Activated CD4-positive, alpha-beta memory T cell treated with anti-CD3 and anti-CD28 coated beads, Interleukin-2, amount 10 ng/mL, durations not matched to agents 7 days and 5 days (primary cell): ENCODE measurements at places on chromosomes 1 and 21.

DNA sequence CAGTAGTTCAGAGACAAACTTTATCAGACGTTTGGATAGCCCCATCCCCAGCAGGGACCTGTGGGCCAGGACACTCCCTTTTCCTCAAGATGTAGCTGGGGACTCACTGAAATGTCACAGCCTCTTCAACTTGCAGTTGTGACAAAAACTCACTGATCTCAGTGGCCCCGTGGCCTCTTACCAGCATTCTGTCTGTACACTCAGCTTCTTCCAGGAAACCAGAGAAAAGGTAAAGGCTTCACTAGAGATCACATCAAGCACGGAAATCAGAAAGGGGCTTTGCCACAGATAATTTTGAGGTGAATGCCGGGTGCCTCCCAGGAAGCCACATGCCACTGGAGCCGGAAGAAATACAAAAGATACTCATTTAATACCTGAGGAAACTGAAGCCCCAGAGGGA, 122.2 kb downstream of the CCDC185 start:
- DNase-seq: peak; percentile 67

DNA sequence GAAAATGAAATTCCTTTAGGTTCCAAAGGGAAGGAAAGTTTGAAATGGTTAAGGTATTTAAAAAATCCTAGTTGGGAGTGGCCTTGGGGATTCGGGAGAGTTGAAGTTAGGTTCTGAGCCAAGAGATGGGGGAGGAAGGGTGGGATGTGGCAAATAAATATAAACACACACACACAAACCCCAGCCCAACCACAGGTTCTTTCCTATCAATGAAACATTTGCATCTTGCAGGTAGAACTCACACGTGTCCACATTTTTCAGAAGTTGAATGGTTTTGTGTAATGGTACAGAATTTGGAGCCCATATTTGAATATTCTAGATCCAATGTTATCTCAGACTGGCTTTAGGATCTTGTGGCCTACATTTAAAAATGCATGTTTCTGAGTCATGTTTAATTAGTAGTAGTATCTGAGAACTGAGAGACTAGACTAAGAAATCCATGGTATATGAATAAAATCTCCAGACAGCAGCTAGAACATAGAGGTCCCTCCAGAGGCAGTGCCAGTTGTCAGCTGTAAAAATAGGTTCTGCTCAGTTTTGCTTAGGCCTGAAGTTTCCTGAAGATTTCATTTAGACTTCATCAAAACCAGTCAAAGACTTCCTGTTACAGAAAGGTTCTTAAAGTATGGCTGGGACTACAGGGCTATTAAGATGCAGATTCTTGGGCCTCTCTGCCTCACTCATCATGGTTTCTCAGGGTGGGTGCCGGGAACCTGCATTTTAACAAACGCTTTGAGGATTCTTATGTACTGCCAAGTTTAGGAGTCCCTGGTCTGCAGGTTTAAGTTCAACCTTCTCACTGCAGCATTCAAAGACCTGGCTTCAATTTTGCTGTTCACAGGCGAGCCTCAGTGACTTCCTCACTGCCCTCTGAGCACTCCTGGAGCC, 21.3 kb downstream of the RUNX1 start:
- DNase-seq: peak; percentile 57

DNA sequence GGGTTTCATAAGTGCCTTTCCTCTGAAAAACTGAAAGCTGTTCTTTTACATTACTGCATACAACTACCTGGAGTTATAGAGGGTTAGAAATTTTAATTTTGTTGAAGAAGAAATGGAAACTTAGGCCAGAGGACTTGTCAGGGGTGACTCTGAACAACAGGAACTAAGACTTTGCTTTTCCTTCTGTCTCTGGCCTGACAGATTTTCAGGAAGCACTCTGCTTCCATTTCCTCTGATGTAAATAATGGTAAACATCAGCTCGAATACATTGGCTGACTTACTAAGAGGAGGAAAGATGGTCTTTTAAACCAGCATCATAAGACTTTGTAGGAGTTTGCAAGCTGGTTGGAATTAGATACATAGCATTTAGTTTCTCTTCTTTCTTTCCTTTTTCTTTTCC, 27.1 kb upstream of the PLEKHM2 start:
- no peak for DNase-seq

GRCh38 chr21:28538987-28539622, 453.6 kb downstream of the LTN1 start:
- DNase-seq: no peak

- DNase-seq: peak; percentile 72
These were observed 741 bp downstream of the RGS2 start for GRCh38 chr1:192809307-192810252.

- no peak for DNase-seq
These were observed 126.0 kb upstream of the UBE2U start for GRCh38 chr1:64077281-64077940.

GRCh38 chr1:101965341-101965740, 31.4 kb downstream of the OLFM3 start:
- no peak for DNase-seq

- DNase-seq: no peak
These were observed 10.6 kb downstream of the SRSF4 start for GRCh38 chr1:29171089-29171488.

DNA sequence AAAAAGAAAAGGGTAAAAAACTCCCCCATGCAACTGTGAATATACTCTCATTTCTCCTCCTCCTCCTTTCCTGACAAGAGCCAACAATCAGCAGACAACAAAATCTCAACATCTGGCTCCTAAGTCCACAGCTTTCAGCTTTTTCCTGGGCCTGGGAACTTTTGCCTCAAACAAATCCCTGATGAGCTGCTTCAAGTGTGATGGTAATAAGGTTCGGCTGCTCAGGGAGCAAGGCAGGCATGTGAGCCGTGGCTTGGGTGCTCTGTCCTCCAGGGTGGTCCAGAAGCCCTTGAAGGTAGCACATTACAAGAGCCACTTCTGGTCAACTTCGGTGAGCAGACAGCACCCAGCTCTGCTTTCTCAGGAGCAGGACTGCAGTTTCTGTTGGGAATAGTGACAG, 46.3 kb downstream of the ITPKB start:
- DNase-seq: no peak

DNA sequence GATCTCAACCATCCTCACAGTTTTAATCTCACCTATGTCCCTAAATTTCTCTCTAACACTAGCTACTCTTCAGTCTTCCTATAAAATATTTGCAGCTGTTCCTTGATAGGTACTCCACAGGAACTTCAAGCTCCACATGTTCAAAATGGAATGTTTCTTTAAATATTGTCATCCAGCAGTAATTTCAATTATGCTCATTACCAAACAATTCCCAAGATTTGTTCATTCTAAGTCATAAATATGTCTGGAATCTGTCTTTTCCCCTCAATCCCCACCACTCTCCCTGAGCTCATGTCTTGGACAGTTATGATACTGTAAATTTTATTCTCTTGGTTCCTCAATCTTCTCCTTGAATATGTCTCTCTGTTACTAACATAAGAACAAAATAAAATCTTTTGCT, 214.4 kb downstream of the NRIP1 start:
- no peak for DNase-seq

- no peak for DNase-seq
These were observed 73.9 kb downstream of the DNTTIP2 start for GRCh38 chr1:93805027-93805610.

DNA sequence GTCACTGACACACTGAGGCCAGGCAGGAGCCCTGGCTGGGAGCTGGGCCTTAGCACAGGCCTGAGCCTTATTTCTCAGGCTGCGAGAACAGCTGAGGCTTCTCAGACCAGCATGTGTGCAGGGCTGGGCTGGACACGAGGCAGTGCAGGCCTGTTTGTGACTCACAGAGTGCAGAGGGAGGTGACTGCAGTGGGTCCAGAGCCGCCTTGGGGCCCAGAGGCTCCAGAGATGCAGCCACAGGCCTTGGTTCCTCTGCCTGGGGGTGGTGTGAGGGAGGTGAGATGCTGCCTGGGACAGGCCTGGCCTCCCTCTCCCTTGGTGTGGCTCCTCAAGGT, 61.2 kb upstream of the ETV3 start:
- DNase-seq: no peak

GRCh38 chr1:211816586-211816985, 14.0 kb downstream of the LPGAT1 start:
- no peak for DNase-seq

GRCh38 chr1:166170075-166170474, 3.3 kb upstream of the FAM78B start:
- no peak for DNase-seq

DNA sequence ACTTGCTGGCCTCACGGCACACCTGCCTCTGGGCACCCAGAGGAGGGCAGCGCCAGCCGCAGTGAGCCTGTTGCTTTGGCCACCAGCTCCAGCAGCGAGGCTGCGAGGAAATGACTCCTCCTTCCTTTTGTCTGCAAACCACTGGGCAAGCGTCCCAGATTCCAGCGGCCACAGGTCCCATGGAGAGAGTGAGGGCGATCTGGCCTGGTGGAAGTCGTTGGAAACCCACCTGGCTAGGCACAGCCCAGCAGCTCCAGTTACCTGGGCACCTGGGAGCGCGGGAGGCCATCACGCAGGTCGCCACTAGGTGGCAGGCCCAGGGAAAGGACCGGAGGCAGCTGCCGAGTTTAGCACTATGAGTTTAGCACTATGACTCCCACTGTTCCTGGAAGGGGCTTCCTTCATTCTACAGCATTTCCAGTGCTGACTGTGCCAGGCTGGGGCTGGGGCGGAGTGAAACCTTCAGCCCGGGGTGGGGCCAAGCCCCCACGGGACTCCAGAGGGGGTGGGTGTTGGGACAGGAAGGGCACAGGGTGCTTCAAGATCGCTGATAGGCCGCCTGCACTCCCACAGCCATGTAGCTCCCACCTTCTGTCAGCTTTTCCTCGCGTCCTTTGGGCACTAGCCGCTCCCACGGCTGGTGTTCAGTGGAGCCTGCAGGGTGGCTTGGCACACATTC, 1.1 kb upstream of the ESPN start:
- peak; percentile 71 for DNase-seq

DNA sequence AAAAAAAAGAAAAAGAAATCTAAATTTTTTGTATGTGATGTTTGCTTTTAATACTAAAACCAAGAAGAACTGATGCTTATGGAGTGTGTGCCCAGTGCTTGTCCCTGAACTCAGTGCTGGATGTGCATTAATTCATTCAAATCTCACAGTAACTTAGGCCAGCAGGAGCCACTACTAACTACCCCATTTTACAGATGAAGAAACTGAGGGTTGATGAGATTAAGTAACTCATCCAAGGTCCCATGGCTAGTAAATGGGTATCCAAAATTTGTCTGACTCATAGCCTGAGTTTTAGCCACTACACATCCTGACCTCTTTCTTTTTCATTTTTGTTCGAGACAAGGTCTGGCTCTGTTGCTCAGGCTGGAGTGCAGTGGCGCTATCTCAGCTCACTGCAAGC, 127.9 kb downstream of the CCDC185 start:
- DNase-seq: no peak

DNA sequence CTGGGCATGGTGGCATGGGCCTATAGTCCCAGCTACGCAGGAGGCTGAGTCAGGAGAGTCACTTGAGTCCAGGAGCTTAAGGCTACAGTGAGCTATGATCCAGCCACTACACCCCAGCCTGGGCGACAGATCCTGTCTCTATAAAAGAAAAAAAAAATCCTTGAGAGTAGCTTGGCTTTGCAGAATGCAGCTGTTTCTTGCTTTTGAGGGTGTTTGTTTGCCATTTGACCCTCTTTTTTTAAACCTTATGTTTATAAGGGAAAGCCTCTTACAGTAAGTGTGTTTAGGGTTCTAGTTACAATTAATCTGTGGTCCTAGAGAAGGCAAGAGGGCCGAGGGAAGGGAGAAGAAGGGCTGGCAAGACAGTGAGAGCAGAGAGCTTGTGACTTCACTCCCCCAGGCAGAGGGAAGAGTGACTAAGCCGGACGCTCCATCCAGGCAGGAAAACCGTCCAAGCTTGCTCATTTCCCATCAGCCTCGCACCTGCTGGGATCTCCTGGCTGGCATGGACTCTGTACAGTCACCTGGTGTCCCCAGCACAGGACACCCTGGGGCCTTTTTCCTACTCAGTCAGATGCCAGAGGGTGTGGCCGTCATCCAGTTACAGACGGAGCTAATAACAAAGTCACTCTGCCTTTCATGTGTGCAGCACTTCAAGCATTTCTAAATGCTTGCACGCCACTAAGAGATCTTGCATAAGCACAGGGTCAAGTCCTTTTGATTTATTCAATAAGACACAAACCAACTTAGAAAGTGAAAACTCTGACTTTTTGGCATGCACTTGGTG, 55.5 kb upstream of the PSEN2 start:
- no peak for DNase-seq

- DNase-seq: no peak
These were observed 68.3 kb upstream of the GJB5 start for GRCh38 chr1:34686531-34686930.

DNA sequence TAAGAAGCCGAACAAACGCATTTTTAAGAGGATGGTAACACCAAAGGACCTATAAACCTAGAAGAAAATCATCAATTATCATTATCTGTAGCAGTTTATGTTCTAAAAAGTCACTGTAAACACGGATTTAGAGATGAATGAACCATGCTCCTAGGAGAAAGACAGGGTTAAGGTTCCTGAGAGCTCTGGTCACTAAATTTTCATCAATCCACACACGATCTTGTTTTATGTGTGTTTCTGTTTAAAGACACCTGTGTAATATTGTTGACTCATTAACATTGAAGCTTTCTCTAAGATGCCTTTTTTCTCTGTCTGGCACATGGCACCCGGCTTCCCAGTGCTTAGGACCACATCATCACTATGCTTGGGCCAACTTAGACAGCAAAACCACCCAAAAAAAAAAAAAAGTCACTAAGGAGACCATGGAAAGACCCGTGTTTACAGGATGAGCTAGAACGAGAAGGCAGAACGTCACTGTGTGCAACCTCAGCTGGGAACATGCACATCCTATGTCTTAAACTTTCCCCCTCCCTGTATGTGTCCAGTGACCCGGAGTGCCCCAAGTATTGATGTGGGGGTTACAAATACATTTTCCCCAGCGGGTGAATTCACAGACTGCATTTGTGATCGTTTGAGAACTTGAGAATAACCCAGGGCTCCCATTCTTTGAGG, 55.8 kb upstream of the PDE9A start:
- DNase-seq: no peak

DNA sequence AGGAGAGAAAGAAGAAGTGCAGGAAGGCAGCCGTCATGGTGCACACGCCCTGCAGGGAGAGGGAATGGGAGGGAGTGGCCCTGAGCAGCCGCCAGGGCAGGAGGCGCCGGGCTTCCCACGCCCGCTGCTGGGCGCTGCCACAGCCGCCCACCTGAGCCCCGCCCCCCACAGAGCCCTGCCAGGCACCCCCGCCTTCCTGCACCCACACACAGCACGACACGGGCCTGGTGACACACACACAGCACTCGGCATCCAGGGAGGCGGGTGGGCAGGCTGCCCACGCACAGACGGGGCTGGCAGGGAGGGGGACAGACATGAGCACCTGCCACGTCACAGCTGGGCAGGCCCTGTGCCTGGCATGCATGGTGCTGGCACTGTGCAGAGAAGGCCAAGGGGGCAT, 27.5 kb downstream of the ADGRB2 start:
- DNase-seq: no peak
